ENCODE measurements at places on chromosomes 1 and 21.

DNA sequence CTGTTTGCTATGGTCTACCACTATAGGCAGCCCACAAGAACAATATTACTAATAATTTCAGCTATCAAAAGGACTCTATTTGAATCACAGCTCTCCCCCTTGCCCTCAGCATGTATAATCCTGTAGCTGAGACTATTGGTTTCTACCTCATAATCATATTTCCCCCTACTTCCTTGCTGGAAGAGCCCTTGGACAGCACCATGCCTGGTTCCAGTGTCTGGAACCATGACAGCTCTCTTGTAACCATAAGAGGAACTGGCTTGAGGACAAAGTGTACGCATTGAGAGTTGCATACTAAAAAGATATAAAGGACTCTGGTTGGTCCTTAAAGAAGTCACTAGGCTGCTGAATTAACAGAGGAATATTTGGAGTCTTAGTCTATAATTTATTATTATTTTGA is 110.7 kb upstream of the ZRANB2 start:
- DNase-seq = no peak

DNA sequence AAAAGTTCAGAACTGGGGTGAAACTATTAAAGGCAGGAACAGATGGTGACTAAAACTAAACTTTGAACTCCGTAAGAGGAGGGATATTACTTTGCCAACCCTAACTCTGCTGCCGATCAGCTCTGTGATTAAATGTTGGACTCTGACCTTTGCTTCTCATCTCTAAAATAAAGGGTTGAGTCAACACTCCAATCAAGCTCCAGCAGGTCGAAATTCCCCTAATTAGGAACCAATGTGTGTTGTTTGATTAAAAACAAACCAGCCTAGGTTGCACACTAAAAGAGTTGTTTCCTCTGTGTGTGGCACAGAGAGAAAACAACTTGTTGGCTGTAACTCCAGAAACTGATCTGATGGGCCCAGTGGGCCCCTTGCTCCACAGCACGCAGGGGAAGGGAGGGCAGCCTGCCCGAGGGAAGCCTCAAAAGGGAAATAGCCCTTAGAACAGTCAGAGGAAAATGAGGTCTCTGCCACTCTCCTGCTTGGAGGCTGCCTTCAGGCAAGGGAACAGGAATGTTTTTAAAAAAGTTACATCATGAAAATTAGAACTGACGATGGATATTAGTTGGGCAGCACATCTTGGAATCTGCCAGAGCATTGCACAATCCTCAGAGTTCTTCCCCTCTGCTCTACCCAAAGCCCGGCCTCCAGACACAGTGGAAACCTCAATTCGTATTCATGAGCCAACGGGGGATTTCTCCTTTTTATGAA is 69.3 kb downstream of the KCTD3 start:
- peak; percentile 66 for DNase-seq

GRCh38 chr1:34779962-34780361 is 1.1 kb upstream of the GJB3 start:
- no peak for DNase-seq

- no peak for DNase-seq
Observed at GRCh38 chr1:107486349-107486748, 345.5 kb downstream of the NTNG1 start.

DNA sequence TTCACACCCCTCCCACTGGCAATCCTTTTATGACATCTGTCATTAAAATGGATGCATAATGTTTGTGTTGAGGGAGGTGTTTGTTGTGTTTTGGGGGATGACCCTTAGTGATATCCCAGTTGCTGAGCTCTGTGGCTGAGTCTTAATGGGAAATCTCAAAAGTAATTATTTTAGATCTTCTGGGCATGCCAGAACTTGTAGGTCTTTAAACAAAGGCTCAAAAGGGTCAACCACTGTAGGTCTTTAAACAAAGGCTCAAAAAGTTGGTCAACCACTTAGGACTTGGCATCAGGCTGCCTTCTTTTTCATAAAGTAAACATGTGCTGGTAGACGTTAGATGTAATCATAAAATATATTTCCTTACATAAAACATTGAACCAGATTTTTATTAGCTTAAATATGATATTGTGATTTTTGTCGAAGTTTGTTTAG is 78.0 kb downstream of the CDC14A start:
- no peak for DNase-seq

DNA sequence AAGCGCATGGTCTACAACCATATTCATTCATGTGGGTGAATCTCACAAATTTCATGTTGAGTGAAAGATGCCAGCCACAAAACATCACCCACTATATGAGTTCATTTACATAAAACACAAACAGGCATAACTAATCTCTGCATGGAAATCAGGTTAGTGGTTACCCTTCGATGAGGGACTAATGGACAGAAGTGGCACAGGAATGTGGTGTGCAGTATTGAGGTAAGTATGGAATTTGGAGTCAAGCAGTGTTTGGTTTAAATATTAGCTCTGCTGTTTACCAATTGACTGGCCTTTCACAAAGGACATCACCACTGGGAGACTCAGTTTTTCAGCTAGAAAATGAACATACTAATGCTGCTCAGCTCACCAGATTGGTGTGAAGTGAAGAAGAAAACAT is 24.2 kb downstream of the CCDC185 start:
- no peak for DNase-seq

DNA sequence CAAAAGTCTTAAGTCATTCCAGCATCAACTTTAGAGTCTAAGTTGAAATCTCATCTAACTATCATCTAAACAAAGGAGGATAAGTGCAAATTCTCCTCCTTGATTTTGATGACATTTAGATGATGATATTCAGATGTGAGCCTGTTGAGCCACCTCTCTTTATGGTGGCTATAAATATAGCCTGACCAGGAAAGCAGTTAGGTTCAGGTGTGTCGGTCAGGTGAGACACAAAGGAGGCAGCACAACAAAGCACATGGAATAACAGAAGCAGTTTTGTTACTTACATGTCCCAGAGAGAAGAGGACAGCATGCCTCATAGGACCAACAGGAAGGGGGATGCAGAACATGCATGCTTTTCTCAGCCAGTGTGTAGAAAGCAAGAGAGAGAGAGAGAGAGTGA is 30.6 kb upstream of the PLA2G2A start:
- DNase-seq = no peak

GRCh38 chr1:232459826-232460225 is 170.1 kb downstream of the SIPA1L2 start:
- DNase-seq = no peak

- DNase-seq = no peak
Observed at GRCh38 chr1:62462370-62462769, 25.5 kb downstream of the USP1 start.

DNA sequence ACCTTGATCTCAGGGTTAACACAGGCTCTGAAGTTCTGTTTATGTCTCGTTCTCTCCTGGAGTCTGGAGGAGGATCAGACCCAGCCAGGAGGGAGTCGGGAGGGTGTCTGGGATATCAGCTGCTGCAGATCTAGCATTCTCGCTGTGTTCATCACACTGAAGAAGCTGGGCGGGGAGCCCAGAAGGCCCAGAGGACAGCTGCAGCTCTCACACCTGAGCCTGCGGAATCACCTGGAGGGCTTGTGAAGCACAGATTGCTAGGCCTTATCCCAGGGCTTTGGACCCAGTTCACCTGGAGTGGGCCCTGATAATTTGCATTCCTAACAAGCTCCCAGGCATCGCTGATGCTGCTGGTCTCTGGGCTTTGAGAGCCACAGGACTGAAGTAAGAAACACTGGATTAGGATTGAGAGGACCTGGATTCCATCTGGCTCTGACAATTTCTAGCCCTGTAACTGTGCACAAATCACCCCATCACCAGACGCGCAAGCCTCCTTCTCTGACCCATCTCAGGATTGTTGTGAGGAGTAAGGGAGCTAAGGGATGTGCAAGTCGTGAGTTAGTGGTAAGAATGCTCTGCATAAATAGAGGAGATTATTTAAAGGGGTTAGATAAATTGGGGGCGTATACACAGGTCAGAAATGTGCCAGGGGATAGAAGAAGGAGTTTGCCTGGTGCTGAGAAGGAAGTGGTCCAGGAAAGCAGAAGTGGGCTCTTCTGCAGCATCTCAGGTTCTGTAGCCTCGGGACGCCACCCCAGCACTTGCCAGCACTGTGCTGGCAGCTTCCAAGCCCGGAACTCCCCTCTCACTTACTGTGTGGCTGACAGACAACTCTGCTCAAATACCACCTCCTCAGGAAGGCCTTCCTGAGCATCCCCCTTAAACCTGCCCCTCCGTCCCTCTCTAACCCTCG is 19.1 kb downstream of the ABCA4 start:
- DNase-seq = peak; percentile 45

DNA sequence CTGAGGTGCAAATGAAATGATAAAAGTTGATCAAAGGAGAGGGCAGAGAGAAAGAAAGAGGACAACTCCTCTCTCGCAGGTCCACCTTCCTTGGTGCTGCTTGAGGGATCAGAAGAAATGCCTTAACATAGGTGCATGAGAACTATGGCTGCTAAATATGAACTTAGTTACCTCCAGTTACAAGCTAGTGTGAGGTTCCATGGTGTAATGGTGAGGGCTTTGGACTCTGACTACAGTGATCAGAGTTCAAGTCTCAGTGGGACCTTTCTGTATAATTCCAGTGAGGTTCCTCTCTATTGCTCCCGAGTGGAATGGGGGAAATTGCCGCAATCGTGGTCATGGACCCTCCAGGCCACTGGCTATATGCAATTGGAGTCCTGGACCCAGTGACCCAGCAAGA is 387.3 kb downstream of the FAM72C start:
- no peak for DNase-seq

DNA sequence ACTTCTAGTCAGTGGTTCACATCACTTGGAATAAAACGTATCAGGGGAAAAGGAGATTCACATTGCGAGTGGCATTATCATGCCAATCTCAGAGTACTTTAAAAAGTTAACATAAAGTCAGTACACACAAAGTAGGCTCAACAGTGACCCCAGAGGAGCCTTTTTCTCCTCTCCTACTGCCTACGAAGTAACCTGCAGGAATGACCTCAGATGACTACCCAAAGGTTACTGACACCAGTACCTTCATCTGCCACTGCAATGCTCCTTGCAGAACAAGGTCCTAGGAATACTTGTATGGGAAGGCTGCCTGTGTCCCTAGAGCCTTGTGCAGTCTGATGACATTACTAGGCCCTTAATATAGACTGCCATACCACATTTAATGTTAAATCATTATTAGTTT is 389.8 kb upstream of the LYPLAL1 start:
- no peak for DNase-seq

- no peak for DNase-seq
Observed at GRCh38 chr1:40838045-40838979, 23.9 kb downstream of the CITED4 start.

DNA sequence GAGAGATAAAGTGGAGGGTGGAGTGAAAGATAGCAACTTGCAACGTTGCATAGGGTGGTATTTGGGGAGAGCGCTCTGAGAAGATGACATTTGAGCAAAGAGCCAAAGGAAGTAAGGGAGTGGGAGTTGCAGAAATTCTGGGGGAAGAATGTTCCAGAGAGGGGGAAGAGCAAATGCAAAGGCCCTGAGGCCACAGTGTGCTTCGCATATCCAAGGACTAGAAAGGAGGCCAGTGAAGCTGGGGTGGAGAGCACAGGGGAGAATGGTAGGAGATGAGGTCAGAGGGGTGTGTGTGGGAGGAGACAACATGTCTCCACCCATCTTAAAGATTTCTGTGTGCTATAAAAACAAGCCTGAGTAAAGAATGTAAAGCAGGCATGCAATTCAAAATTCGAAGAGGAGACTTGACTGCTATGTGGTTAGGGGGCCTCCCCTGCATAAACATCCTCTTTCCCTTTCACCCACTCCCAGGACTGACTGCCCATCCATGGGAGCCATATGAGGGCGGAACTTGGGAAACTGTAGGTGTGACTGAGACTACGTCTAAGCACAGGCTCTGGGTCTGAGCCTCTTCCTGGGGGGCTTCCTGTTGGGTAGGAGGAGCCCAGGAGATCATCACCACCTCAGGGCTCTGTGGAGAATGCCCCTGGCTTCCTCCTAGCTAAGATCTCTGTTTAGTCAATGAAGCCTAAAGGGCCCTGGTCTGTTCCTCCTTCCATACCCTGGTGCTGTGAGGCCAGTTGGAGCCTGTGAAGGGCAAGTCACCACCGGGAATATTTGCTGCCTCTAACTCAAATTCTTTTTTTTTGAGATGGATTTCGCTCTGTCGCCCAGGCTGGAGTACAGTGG is 2.9 kb upstream of the CLIC4 start:
- peak; percentile 95 for DNase-seq

DNA sequence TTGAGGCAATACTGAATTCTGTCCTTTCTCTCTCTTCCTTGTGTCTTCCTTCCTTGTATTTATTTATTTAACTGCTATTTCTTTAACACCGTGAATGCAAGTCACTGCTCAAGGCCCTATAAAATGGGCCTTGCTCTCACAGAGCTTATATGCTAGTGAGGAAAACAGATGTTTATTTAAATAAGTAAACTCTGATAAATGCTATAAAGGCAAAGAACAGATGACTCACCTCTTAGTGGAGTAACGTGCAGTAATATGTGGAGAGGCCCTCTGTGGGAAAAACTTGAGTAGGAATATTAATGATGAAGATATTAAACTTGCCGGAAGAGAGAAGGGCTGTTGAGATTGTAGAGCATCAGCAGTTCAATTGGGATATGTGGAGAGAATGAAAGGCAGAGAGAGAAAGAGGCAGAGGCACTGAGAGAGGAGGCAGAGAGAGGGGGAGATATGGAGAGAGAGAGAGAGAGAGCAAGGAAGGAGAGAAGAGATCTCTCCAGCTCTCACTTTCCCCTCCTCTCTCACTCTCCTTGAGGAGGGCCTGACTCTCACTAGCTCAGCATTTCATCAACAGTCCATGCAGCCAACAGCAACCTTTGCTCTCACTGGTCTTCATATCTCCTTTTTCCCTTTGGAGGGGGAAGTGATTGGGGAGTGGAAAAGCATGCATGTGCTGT is 322.2 kb downstream of the LMX1A start:
- peak; percentile 20 for DNase-seq

DNA sequence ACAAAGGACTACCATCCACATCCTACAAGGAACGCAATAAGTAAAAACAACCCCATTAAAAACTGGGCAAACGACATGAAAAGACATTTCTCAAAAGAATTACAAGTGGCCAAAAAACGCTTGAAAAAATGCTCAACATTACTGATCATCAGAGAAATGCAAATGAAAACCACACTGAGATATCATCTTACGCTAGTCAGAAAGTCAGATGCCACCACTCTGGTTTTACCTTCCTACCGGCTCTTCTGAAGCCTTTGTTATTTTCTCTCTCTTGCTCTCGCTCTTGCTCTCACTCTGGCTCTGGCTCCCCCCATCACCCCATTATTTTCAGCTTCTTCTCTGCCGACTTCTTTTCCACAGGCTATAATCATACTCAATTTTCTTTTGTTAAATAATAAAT is 38.8 kb downstream of the VPS45 start:
- peak; percentile 34 for DNase-seq

GRCh38 chr1:173876732-173877131 is 8.6 kb downstream of the ZBTB37 start:
- DNase-seq = no peak
